ENCODE measurements at places on chromosomes 7 and 10.

DNA sequence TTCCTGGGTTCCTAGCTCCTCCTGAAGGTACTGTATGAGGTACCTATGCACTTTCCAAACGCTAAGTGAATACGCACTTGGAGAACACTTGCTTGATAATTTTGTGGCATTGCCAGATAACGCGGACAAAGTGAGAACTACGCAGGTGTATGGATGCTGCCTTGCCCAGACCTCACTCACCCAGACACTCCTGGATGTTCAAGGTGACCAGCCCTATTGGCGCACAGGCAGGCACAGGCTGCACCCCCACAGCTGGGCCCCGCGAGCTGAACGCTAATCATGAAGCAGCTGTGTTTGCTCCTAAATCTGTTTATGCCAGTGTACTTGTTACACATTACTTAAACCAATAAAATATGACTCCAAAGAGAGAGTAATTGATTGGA is 27.3 kb downstream of the DIP2C start:
- peak; percentile 12 for DNase-seq

- peak; percentile 38 for DNase-seq
Measured at GRCh38 chr10:58967551-58968388, 208.7 kb upstream of the PHYHIPL start.

GRCh38 chr10:61620506-61620905 is 42.2 kb upstream of the CABCOCO1 start:
- DNase-seq: peak; percentile 5

DNA sequence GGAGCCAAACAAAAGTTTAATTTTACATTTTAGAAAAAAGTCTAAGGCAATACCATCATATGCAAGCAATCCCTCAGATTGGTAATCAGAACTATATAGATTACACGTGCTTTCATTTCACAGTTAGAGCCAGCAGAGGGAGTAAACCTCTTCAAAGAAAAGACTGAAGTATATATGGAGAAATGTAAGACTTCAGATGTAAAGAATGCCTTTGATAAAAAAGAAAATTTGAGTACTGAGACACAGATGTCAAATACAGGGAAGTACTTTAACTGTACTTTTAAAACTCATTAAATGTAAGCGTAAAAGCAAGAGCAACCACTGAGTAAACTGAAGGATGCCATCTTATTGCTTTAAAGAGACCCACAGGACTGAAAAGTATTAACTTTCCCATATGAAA is 101.4 kb upstream of the FAM133B start:
- DNase-seq: peak; percentile 35

GRCh38 chr7:47143339-47143738 is 438.6 kb downstream of the TNS3 start:
- DNase-seq: no peak

DNA sequence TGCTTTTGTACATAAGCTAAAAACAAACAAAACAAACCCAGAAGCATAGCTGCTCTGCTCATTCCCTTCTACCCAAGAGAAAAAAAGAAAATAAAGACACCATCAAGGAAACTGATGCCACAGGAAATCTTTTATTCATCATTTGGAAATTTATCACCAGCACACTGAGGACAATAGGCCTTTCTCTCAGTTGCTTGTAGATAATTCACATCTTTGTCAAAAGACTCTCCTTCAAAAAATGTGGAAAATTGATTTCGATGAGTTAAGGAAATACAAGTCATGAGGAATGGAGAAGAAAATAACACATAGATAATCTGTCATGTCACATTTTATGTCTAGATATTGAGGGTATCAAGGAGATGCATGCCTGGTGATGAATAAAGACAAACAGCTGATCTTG is 53.5 kb downstream of the ZNF37A start:
- no peak for DNase-seq

DNA sequence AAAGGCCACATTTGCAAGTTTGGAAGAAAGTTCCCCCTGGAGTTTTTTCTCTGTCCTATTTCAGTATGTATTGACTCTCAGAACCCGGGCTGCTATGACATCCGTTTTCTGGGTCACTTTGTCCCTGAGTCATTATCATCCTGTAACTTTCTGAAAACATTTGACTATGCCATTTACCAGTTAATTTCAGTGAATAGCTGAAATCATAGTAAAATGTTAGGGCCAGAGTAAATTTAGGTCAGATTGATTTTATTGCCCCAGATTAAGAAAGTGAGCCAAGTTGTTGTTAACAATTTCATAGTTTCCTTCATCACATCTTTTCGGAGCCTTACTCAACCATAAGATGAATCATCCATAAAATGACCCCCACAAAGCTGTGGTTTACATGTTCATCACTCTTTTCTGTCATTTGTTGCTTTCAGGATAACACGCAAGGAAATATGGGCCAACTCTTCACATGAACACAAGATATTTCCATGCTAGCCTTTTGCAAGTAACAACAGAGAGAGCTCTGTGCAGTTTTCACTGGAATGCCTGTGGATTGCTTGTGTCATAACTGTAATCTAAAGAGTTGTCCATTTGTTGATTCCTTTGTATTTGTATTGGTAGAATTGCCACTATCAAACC is 3.9 kb upstream of the MACC1 start:
- DNase-seq: no peak

DNA sequence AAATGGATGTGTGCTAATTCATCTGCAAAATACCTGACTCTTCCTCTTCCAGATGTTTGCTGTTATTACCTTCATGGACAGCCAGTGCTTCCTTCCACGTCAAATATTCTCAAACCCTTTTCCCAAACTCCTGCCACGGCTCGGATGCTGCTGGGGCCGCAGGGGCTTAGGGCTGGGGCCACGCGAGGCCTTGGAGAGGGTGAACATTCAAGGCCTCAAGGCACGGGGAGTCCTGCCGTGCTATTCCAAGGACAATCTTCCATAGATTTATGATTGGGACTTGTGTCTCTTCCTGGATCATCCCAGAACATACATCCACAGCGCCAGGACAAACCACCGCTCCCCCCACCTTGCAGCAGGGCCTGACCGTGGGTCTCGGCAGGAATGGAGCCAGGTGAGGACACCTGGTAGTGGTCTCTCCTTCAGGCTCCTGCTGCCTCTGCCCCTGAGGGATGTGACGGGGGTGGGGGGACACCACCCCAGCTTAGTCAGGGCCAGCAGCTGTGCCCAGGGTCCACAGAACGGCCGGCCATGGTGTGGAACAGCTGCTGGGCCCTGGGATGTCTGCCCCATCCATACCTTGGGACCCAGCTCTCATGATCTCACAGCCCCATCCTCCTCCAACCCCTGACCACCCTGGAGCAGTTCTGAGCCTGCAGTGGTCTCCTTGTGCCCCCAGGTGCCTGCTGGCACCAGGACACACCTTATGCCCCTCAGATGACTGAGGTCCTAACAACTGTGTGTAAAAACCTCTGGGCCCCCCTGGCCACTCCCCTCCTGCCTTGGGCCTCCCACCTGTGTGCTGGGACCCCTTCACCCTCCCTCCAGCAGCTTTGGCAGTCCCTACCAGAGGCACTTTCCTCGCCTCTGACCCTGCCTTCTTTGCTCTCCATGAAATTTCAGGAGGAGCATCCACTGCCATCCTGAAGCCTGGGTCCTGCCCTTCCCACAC is 16.7 kb downstream of the VIPR2 start:
- DNase-seq: no peak

DNA sequence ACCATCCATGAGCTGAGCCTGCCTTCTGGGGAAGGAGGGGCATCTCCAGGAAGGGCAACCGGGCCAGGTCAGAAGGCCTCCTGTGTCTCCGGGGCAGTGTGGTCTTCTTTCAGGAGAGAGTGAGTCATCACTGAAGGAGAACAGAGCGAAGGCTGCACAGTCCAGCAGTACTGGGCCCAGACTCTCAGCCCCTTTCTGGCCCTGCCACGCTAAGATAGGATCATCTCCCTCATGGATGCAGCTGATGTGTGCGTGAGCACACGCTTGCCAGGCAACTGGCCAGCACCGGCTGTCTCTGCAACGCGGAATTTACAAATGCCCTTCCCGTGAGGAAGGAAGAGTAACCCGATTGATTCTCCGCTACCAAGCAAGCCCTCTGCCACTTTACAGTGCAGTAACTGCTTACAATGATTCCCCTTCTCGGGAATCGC is 328.2 kb downstream of the TNS3 start:
- no peak for DNase-seq

GRCh38 chr10:4514445-4515108 is 311.4 kb upstream of the AKR1E2 start:
- no peak for DNase-seq

GRCh38 chr10:95304976-95305375 is 14.2 kb upstream of the PDLIM1 start:
- no peak for DNase-seq

- no peak for DNase-seq
Measured at GRCh38 chr7:158424531-158424930, 163.1 kb downstream of the PTPRN2 start.

- DNase-seq: peak; percentile 66
Measured at GRCh38 chr10:87505366-87506111, 846 bp downstream of the MINPP1 start.

DNA sequence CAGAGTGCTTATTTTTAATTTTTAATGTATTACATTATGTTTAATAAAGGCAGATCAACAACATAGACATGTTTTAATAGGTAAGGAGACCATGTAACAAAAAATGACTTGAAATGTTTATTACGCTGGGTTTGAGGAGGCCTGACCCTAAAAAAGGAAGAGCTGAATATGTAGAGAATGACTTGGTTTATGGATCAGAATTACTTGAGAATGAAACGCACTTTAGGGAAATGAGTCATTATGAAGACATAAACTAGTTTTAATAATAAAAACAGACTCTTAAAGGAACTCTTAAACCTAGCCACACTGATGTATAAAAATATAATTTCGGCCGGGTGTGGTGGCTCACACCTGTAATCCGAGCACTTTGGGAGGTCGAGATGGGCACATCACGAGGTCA is 56.5 kb downstream of the CTTNBP2 start:
- no peak for DNase-seq

DNA sequence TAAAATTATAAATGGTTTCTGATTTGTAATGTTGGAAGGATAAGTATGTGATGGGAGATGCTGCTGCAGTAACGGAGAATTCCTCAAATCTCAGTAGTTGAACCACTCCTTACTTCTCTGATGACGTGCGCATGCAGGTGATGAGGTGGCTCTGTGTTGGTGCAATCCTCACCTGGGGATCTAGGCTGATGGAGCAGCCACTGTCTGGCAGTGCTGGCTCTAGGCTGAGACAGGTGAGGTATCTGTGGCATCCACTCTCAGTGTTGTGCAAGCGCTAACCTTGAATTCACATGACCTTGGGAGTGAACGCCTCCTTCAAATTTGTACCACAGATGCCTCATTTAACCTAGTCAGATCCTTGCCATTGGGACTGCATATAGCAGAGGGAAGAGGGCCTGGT is 35.0 kb downstream of the LHFPL3 start:
- DNase-seq: no peak

GRCh38 chr7:44150466-44150832 is 9.3 kb upstream of the MYL7 start:
- no peak for DNase-seq

DNA sequence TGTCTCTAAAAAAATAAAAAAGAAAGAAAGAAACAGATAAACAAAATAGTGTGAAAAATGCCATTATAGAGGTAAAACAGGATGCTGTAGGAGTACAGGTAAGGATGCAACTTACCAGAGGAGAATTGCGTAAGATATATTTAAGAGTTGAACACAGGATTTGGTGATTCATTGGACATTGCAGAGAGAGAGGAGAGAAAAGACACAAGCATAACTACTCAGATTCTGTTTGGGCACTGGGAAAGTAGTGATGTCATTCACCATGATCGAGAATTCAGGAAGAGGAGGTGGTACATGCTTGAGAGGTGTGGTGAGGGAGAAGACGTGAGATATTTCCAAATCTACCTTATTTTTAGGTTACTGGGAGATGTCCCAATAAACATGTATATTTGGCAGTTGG is 97.6 kb downstream of the AASS start:
- no peak for DNase-seq

GRCh38 chr7:90677486-90678404 is 81.6 kb downstream of the CDK14 start:
- DNase-seq: peak; percentile 82

- no peak for DNase-seq
Measured at GRCh38 chr10:77892021-77892739, 34.4 kb downstream of the DLG5 start.

DNA sequence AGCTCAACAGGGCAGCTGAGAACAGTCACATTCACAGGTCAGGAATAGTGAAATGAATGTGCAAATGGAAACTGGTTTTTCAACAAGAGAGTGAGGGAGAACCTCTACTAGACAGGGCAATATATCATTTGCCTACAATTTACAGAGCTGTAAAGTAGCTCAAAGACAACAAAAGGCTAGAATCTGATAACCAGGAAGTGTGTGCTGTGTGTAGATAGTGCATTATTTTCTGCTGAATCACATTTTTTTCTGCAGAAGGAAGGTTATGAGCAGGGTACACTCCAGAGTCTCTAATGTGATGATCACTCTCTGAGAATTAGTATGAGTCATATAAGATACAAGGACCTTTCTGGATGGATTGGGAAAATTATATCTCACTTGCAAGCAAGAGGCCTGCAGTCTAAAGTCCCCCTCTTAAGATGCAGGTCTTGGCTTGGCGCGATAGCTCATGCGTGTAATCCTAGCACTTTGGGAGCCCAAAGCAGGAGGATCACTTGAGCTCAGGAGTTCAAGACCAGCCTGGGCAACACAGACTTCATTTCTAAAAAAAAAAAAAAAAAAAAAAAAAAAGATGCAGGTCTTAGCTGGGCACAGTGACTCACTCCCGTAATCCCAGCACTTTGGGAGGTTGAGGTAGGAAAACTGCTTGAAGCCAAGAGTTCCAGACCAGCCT is 59.9 kb upstream of the COBL start:
- peak; percentile 31 for DNase-seq

DNA sequence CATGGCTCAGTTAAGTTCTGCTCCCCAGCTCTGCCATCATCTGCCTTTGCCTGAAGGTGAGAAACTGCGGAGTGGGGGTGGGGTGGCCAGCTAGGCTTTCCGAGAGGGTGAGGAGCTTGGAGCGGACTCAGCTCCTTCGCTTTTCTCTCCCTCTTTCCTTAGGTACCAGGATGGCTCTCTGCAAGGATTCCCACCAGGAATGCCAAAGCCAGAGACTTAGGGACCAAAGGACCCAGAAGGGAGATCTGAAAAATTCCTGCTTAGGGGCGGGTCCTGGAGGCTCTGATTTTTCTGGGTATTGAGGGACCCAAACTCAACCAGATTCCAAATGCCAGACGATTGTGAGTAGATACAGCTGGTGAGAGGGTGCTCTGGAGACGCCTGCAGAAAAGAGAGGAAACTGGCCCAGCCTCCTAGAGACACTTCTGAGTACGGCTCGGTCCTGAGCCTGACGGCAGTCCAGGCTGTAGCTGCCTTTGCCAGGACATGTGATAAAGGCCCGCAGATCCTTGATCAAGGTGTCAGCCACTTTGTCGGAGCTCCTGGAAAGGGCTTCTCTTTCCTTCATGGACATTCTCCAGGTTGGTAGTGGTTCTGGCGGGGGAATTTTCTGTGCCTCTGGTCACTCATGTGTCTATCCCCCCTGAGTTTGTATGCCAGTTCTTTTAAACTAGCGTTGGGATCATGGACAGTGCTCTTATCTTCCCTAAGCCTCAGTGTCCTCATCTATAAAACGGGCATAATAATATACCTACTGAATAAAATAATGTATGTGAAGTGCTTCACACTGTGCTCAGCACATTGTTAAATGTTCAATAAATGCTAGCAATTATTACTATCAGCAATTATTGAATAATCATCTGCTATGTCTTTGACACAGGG is 42.5 kb upstream of the BTRC start:
- no peak for DNase-seq

GRCh38 chr10:43045631-43046287 is 31.1 kb upstream of the RET start:
- DNase-seq: no peak
